ENCODE measurements at places on chromosomes 7 and 10.

- peak; percentile 9 for DNase-seq
These were observed 16.3 kb upstream of the CYREN start for GRCh38 chr7:135186841-135187253.

DNA sequence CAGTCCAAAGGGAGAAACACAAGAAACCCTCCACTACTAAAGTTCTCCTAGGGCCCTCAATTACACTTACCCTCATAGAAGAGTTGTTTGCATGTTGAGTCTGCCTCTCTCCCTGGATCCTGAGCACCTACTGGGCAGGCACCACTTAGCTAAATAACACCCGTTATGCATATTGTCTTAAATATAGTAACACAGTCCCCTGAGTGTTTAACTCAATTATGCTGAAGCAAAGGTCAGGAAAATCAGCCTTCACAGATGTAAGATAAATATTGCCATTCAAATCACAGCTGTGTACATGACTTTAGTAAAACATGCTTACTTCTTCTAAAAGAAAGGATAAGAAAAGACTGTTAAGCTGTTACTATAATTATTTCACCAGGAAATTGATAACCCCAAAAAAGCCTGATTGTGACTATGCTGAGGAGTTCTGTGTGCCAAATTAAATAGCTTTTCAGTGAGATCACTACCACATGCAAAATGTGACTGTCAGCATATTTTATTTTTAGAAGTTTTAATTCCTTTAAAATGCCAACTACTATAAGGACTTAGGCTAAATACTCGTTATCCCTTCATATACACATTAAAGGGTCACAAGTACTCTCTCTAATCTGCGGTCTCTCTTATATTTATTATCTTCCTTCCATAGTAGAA is 733.9 kb upstream of the PHF14 start:
- DNase-seq: no peak

DNA sequence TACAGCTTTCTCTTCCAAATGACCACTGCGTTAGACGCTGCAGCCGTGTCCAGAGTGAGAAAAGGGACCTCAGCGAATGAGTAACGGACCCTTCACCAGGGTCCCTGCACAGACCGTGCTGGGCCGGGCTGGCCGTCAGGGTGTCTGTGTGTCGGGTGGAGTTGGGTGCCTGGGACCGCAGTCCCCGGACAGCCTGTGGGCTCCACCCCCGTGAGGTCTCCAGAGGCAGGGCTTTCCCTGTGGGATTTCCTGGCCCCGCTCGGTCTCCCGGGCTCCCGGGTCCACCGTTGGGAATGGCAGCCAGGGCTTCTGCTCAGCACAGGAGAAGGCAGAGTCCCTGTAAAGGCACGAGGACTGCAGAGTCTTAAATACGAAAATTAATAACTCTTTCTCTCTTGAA is 509.7 kb downstream of the TCERG1L start:
- no peak for DNase-seq

- no peak for DNase-seq
These were observed 255.4 kb upstream of the PITRM1 start for GRCh38 chr10:3427950-3428354.

DNA sequence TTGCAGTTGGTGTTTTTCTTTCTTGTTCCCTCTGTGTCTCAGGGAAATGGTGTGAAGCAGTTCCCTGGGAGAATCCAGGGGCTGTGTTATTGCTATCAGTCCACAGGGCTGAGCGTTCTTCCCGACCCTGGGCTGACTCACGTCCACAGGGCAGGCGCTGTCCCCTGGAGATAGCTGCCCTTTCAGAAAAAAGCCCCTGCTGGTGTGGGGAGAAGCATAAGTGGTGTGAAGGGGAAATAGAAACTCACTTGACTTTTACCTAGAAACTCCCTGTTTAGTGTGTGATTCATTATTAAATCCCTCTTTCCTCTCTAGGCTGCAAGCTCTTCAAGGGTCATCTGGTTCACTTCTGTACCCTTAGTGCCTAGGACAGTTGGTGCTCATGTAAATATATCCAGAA is 63.3 kb upstream of the SMNDC1 start:
- DNase-seq: no peak

GRCh38 chr10:84360637-84361365 is 32.4 kb downstream of the CCSER2 start:
- no peak for DNase-seq

DNA sequence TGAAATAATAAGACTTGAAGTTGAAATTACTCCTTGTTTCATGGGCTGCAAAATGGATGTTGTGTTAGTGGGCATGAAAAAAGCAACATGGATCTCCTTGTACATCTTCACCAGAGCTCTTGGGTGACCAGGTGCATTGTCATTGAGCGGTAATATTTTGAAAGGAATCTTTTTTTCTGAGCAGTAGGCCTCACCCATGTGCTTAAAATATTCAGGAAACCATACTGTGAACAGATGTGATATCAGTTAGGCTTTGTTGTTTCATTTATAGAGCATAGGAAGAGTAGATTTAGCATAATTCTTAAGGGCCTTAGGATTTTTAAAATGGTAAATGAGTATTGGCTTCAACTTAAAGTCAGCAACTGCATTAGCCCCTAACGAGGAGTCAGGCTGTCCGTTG is 15.3 kb downstream of the STAG3 start:
- DNase-seq: no peak

- DNase-seq: no peak
These were observed 183.8 kb downstream of the SKAP2 start for GRCh38 chr7:26680587-26680986.

DNA sequence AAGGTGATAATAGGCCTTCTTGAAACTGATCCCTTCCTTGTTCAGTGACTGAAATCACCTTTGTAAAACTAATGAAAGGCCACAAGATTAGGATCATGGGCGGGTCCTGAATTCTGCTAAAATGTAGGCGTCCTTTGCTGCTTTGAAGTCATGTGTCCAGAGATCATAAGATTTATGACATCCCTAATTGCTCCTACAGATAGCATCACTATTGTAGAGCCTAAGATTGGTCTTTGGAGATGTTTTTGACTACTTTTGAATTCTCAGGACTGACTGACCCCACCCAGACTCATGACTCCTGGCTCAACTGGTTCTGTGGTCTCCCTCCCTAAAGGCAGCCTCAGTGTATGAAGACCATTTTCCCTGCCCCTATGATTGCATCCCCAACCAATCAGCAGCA is 322.6 kb upstream of the SEMA3D start:
- DNase-seq: no peak

GRCh38 chr7:149662591-149663095 is 110.7 kb downstream of the ZNF467 start:
- peak; percentile 84 for DNase-seq

DNA sequence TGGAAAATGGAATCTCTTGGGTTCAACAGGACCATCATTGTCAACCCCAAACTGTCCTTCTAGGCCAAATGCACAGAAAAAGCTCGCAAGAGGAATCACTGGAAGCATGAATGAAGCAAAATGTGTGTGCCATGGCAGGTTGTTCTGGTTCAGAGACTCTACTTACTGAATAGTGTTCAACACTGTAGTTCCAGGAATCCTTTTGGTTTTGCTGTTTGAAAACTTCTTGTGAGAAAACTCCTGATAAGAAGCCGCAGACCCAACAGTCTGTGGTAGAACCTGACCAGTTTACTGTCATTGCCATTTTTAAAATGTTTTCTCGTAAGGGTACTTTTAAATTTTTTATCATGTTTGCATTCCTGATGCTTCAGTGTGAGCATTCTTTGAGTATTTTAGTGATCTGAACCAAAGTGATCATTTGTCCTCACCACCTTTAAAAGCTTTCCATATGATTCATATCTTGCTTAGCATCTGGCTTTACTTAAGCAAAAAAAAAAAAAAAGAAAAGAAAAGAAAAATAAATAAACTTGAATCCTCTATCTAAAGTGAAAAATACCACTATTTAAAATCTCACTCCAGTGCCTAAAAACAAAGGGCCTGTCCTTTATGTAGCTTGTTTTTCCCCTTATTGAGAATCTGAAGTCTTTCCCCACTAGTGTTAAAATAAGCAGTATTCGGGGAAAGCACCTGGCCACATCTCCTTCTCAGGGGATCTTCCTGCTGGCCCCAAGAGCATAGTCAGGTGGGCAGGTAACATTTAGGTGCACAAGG is 92.4 kb downstream of the WNT2 start:
- no peak for DNase-seq

DNA sequence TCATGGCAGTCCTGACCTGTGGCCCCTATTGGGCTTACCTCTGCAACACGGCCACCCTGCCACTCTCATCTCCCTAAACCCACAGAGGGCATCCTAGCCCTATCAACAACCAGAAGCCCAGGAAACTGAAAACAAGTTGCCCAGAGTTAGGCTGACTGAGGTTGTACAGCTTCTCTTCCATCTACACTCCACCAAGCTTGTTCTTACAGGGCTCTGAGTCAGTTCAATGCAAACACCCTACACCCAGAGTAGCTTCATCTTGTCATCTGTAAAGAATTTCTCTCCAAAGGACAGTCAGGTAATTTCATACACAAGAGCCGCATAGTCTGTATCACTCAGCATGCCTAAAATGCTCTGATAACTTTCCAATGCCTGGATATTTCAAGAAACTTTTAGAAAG is 175.4 kb downstream of the ARID5B start:
- peak; percentile 31 for DNase-seq

DNA sequence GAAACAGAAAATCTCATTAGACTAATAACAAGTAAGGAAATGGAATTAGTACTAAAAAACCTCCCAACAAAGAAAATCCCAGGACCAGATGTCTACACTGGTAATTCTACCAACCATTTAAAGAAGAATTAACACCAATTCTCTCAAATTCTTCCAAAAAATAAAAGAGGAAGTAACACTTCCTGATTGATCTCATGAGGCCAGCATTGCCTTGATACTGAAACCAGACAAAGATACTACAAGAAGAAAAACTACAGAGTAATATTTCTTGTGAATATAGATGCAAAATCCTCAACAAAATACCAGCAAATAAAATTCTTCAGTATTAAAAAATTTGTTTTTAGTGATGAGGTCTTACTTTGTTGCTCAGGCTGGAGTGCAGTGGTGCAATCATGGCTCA is 21.3 kb downstream of the GCK start:
- DNase-seq: no peak

GRCh38 chr7:43750016-43750887 is 8.2 kb upstream of the BLVRA start:
- DNase-seq: no peak

GRCh38 chr7:6154542-6155404 is 117.7 kb downstream of the CYTH3 start:
- no peak for DNase-seq

GRCh38 chr7:460374-461116 is 59.1 kb downstream of the PDGFA start:
- DNase-seq: no peak

DNA sequence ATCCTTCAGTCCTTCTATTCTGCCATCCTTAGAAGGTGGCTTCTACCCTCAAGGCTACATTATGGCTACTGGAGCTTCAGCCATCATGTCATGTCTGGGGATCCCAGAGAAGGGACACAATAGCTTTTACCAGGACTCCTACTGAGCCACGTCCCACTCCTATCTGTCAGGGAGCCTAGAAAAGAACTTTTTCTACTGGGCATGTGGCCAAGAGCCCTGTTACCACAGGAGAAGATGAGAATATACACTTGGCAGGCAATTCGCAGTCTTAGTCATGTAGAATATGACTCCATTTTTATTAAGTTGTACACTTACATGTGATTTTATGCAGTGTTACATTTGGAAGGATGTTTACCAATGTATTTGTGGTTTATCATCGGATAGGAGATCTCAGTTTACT is 64.6 kb upstream of the KCNMA1 start:
- DNase-seq: no peak

DNA sequence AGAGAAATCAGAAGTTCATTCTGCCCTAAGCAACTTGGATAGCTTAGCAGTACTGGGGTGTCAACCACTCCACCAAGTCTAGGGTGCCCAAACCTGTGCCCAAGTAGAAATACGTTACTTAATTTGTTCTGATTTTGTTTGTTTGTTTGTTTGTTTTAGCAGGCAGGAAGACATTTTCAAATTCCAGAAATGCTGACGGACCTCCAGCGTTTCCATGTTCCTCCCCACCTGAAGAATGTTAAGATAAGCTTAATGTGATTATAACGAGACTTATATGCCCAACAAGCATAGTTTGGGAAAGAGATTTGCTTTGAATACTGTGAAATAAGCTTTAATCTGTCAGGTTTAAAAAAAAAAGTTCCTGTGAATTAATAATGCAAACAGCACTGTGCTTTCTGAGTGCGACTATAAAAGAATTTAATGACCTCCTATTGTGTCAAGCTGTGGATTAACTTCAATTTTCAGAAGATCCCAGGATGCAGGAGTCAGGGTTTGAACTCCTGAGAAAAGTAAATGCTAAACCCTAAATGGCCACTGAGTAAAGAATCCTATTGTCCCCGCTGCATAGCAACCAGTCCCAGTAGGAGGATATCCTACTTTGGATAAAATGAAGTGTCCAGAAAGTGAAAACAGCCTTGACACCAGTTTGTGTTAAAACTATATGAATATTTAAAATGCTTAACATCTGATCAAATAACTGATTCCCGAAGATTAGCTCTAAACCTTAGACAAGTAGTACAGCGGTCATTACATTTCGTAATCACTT is 56.5 kb downstream of the LYZL1 start:
- no peak for DNase-seq

GRCh38 chr7:30396389-30396788 is 82.2 kb downstream of the NOD1 start:
- DNase-seq: no peak

GRCh38 chr7:47211519-47211973 is 370.4 kb downstream of the TNS3 start:
- no peak for DNase-seq

GRCh38 chr7:75981453-75982305 is 12.7 kb downstream of the TMEM120A start:
- no peak for DNase-seq

DNA sequence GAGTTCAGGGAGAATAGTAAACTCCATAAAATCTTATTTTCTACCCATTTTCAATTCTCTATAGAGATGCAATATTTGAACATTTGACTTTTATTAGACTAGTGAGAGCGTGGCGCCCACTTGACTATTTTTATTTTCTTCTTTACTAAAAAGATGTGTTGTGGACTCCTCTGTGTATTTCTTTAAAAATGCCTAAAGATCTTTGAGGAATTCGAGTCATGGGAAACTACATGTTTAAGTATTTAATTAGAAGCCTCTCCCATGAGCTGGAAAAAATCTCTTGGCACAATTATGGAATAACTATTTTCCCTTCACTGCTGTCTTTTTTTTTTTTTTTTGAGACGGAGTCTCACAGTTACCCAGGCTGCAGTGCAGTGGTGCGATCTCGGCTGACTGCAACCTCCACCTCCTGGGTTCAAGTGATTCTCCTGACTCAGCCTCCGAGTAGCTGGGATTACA is 124.2 kb downstream of the ARHGAP12 start:
- no peak for DNase-seq

Data from activated naive CD4-positive, alpha-beta T cell treated with anti-CD3 and anti-CD28 coated beads, Interleukin-2, amount 10 ng/mL, durations not matched to agents 7 days and 5 days (primary cell).